Stimulated activated CD8-positive, alpha-beta memory T cell treated with anti-CD3 and anti-CD28 coated beads, Interleukin-4, amount 100 ng/mL, for 1 hour (primary cell): ENCODE measurements at places on chromosomes 6 and 20.

GRCh38 chr6:133726188-133726587 is 162.7 kb upstream of the TCF21 start:
- no peak for DNase-seq

- DNase-seq = no peak
Measured at GRCh38 chr6:145643760-145644159, 91.6 kb downstream of the EPM2A start.

DNA sequence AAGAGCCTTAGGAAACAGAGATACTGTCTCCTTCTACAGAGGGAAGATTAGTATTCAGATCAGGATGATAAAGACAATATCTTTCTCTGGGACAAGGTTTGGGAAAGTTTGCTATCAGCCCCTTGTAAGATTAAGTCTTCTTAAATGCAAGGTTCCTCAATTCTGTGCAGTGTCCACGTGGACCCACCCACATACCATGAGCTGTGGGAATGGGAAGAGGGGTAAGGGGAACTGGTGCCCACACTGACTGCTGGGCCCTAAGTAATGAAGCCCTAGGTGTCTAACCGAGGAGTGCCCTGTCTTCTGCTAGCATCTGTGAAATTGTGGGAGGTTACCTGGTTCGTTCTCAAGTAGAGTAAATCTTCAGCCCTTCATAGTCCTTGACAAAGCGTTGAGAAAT is 5.8 kb upstream of the SSTR4 start:
- no peak for DNase-seq

DNA sequence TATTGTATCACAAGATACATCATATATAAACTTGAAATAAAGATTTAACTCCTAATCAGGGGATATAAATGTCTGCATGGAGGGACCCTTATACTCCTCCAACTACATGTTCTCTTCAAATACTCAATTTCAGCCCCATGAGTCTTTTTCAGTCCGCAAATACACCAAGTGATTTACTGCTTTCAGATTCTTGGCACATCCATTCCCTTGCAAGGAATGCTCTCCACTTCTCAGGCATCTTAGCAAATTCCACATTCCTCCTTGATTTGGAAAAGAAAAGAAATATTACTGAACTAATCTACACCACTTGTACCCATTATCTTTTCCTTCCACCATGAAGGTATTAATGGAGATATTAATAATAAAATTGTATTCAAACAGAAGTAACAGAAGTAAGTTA is 999.4 kb upstream of the GJE1 start:
- no peak for DNase-seq

GRCh38 chr20:37745553-37745952 is 51.7 kb downstream of the CTNNBL1 start:
- no peak for DNase-seq

- DNase-seq = no peak
Measured at GRCh38 chr20:57282670-57283361, 16.4 kb upstream of the BMP7 start.

DNA sequence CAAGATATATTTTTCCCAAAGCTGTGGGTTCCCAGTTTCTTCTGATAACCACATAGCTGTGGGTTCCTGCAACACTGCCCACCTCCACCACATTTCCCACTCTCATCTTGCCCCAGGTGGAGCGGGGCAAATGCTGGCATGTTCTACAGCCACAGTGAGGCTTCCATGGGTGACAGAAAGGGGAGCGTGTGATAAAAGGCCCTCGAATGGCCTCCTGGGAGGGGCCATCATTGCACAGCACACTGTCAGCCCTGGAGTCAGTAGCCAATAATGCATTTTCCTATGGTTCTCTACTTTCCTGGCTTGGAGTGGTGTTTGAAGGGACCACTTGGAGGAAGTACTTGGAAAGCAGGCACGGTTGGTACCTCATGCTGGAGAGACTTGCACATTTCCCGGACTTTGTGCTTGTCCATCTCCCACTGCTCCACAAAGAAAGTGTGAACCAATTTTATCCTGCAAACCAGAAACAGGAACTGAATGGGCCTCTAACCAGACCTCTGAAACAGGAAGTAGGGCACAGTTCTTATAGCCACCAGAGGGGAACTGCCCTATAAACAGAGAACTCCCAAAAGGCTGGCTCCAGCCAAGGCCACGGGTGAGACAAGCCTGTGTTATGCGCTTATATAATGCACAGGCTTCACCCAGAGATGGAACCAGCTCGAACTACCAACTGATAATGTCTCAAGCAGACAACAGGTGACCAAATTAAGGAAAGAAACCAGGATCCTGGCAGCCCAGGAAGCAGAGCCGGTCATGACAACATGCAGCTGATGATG is 8.6 kb downstream of the MAP3K5 start:
- DNase-seq = no peak

DNA sequence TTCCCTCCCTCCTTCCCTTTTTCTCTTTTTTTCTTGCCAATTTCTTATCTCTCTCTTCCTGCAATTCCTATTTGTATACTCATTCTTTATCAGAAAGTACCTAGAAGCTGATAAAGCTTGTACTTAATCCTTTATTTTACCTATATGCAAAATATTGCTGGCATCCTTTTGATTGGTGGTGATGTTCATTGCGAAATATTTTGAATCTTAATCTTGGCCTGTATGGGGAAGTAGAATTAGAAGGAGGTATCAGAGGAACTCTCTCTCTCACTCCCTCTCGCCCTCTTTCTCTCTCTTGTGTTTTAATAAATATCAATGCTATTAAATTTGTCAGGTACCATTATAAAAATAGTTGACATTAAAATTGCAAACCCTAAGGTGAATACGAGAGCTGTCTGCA is 52.8 kb downstream of the UST start:
- DNase-seq = no peak
